ENCODE measurements at places on chromosomes 12 and 14. TPM values are rescaled to one million over a fixed set of nuclear protein-coding genes. Genes with fewer than 3 reads are reported as not detected.

ANO6 gene
- total RNA-seq, result 53.8 TPM

FAM90A1 gene
- total RNA-seq, result not detected

GZMB gene
- total RNA-seq, result 122 TPM

KSR2 gene
- 0.28 TPM for total RNA-seq

DNA sequence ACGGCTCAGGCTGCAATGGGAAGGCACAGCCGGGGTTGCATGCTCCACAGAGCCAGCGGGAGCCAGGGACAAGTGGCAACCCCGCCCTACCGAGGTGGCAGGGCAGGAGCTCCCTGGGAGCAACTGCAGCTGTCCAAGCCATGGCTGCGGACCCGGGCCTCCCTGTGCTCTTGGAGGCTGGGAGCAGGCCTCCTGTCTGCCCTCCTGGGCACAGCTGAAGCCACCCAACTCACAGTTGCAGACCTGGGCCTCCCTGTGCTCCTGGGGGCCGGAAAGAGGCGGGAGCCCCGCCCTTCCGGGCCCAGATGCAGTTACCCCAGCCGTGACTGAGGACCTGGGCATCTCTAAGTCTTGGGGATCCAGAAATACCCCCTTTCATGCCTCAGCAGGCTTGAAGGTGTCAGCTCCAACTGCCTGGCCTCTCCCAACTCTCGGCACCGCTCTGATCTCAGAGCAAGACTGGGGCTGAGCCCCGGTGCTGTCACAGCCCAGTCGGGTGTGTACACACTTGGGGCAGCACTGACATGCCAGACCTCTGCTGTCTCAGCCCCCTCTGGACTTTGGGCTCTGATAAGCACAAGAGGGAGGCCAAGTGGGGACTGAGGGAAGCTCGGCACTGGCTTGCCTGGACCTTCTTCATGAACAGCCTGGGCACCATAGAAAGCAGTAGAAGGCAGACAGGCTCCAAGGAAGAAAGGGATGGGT, 7.5 kb upstream of the RASSF9 start:
- H3K4me3 ChIP-seq, result no peak overlapping the region
- H3K27ac ChIP-seq, result no peak overlapping the region
- H3K36me3 ChIP-seq, result no peaks in the 10 kb centered on the region
- no peaks in the 10 kb centered on the region for H3K27me3 ChIP-seq

DNA sequence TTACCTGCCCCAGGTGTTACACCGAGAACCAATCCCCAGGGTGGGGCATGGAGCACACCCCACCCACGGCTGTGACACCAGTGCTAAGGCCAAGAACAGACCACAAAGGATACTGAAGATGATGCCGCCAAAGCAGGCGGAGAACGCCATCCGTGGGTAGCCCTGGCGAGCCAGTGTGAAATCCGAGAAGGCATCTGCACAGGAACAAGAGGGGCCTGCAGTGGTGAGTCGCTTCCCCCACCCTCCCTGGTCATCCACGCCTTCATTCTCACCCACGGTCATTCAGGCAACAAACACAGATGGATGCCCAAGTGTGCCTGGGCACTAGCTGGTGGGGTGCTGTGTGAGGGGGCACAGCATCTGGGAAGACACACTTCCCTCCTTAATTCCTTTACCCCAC, 28.5 kb downstream of the SLC8B1 start:
- no peak for DNase-seq
- no peak overlapping the region for H3K27ac ChIP-seq
- no peak overlapping the region for H3K4me3 ChIP-seq
- no peaks in the 10 kb centered on the region for H3K27me3 ChIP-seq
- H3K36me3 ChIP-seq, result no peaks in the 10 kb centered on the region
- no peaks in the 10 kb centered on the region for H3K4me1 ChIP-seq

Data from uterus (tissue), 4 donors.